Stimulated activated CD4-positive, alpha-beta T cell treated with anti-CD3 and anti-CD28 coated beads, Interleukin-1b, Interleukin-23, amount 100 ng/mL, for 1 hour (primary cell): ENCODE measurements at places on chromosomes 4 and X.
A peak's percentile ranks its signal among the peaks of the same experiment; 100 is the strongest.

DNA sequence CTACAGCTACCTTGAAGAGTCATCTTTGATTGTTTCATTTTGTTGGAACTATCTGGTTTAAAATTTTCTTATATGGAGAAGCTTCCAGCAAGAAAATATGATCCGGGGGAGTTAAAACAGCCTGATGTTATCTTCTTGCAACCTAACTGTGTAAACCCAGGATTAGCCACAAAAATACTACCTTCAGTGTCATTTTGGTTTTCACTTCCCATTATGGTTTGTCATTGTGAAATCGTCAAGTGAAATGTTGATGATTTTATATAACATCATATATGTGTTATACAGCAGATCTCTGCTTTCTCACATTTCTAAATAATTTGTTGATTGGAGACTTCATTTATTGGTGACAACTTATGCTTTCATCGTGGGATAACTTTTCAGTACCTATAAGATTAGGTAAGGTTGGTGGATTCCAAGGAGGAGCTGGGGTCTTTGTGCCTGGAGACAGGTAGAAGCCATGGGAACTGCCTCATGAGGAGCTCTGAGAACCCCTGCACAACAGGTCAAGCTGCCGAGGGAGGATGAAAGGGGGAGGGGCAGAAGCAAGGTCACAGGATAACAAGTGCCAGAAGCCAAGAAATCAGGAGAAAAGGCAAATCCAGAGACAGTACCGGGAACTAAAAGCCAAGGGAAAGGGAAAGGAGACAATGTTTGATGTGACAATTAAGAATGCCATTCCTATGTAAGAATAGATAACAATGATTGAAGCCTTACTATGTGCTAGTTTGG, 7.2 kb downstream of the ARHGAP24 start:
- DNase-seq = no peak

GRCh38 chr4:8840816-8841455, 30.7 kb downstream of the HMX1 start:
- DNase-seq = no peak

DNA sequence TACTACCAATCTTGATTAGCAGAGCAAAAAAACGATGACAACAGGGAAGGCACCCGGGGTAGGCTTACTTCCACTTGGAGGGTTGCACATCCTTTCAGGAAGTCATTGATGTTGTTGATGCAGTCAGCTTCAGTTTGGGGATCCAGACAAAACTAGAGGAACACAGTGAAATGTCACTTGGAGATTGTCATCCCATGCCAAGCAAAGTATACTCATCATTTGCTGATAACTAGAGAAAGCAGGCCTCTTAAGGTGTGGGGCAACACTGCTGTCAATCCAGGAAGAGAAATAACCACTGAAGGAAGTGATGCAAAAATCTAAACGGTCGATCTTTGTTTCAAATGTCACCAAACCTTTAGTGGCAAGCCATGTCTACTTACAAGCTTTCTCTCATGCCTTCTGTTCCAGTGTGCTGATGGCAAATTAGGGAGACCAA, 1.4 kb downstream of the ARHGEF6 start:
- DNase-seq = no peak

DNA sequence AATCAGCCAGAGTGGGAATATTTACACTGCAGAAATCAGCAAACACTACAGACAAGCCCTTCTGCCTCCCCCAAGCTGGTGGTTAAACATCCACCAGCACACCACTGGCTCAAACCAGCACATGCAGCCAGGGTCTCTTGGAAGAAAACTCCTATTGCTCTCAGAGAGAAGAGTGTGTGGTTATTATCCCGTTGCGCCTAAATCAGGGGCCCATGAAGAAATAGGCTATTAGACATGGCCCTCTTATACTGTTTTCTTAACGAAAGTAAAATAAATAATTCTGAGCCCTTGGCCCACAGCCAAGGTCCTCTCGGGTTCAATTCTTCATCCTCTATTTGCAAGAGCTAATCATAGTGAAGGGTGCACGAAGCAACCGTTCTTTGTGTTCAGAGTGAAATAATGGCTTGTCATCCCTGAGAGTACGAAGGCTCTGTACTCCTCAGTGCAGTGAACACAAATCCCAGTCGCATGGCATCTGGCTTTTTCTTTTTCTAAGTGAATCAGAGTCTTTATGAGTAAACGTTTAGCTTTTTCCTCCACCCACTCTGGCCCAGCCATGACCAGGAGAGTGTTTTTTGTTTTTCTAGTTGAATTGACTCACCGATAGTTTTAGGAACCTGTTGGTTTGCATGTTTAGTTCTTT, 33.4 kb upstream of the RBM47 start:
- DNase-seq = no peak

- DNase-seq = peak; percentile 54
These were observed at the start of gene PNPLA4 for GRCh38 chrX:7927259-7928167. TSS of gene PNPLA4 (minus strand) at chrX:7927413. CDS start at chrX:7926119, 1,294 bp downstream.

GRCh38 chrX:15579778-15580747, 20.7 kb downstream of the ACE2 start:
- no peak for DNase-seq

GRCh38 chrX:13151828-13152517, 107.6 kb upstream of the FAM9C start:
- no peak for DNase-seq

DNA sequence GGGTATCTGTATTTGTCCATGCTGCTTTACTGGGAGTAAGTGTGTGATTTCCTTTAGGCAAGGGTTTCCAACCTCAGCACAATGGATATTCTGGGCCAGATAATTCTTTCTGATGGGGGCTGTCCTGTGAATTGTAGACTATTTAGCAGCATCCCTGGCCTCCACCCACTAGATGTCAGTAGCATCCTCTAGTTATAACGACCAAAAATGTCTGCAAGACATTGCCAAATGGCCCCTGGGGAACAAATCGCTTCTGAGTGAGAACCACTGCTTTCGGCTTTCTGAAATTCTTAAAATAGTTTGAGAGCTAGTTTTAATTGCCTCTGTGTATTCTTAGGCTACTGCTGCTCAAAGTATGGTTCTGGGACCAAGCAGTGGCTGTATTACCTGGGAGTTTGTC, 81.2 kb upstream of the GPM6B start:
- no peak for DNase-seq

- no peak for DNase-seq
These were observed 58.2 kb downstream of the WDR17 start for GRCh38 chr4:176123710-176124407.

DNA sequence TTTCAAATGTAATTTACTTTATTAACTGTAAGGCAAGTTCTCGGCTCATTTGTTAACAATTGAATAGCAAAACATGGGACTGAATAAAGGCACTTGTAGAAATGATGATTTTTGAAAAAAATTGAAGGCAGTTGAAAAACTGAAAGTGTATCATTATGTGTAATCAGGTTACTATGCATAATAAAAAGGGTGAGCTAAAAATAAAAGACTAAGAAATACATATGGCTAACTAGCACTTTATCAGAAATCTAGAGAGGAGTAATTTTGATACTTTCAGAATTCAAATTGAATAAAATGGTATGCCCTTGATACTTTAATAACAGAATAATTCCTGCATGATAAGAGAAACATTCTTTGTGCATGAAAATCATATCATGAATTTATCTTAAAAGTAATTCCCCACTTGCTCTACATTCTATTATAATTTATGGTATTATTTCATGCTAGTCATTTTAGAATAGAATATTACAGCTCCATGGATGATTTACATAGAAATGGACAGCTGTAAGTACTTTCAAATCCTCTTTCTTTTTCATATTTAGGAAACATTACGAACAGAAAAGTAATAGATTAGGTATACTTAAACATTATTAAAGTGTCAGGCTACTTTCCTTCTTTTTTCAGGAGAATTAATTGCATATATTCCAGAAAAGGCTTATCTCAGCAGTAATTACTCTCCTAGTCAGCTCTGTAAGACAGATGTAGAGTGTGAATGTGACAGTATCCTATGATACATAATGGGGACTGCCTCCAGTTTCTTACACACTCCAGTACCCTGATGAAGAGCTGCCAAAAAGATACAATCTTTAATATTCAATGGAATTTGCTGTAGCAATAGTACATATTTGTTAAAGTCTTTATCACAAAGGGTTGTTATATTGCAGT, 697.3 kb downstream of the CCSER1 start:
- DNase-seq = no peak

GRCh38 chr4:129350834-129351721, 255.1 kb downstream of the C4orf33 start:
- no peak for DNase-seq

DNA sequence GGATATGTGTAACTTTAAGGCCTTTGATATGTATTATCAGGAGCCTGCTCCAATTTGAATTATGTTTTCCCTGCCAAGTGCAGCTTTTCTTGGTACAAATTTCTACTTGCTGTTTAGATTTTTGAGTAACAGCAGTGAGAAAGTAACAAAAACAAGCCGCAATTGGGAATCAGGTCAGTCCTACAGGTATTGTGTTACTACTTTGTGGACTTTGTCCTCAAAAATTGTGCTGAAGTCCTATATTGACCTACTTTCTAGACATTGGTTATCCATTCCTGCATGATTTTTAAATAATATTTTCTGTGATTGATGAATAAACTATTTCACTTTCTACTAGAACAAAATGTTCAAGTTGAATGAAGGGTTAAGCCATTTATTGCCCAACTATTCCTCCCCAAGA, 5.7 kb downstream of the CDKN2AIP start:
- DNase-seq = no peak

- no peak for DNase-seq
These were observed 39.1 kb downstream of the HAND2 start for GRCh38 chr4:173490817-173491528.

DNA sequence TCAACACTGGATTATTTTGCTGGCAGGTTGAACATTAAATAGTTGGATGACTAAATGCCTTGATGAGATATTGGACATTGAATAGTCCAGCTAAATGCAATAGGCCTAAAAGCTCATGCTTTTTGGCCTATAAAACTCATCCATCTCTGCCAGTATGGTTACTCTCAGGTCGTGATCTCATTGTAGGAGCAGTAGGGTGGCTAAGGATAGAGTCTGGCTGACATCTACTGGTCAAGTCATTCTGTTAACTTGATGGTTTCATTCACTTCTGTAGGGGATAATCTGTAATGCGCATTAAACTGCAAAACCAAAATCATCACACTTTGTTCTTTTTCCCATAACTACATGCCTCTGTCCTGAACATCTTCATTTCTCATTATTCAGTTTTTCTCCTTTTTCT, 227.0 kb downstream of the DKK2 start:
- no peak for DNase-seq

DNA sequence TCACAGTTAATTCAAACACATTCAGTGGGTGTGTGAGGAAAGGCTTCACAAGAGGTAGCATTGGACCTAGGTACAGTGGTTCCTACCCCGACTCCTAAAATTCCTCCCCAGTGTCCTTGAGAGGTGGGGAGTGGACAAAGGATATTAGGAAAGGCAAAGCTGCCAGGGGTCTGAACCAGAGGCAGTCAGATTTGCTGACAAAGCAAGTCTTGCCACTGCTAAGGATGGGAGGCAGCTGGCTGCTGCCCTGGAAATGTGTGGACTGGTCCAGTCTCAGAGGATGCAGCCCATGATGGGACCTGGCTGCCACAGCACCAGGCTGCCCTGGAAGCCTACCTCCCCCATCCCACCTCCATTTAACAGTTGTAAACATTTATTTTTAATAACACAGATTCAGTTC, 4.1 kb upstream of the PHF8 start:
- DNase-seq = no peak

DNA sequence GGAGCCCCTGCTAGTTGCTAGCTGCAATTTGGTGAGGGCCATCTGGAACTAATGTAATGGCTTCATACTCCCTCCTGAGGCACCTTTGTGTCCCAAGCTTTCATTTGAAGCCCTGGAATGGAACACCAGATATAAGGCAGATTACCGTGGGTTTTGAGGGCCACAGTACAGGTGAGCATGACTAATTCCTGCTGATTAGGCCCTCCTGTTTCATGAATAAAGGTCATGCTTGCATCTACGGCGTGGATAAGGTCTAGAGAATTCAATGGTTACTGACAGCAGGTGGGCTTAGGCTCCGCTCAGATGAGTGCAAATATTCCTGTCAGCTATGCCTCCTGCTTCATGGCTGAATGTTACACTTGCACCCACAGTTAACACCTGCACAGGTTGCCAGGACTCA, 495.4 kb downstream of the NAP1L3 start:
- DNase-seq = no peak

GRCh38 chr4:39754309-39754708, 56.4 kb downstream of the UBE2K start:
- DNase-seq = no peak

DNA sequence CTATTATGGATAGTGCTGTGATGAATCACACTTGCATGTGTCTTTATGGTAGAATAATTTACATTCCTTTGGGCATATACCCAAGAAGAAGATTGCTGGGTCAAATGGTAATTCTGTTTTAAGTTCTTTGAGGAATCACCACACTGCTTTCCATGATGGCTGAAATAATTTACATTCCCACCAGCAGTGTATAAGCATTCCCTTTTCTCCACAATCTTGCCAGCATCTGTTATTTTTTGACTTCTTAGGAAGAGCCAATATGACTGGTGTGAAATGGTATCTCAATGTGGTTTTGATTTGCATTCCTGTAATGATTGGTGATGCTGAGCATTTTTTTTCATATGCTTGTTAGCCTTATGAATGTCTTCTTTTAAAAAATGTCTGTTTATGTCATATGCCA, 1120.2 kb downstream of the ARAP2 start:
- DNase-seq = no peak

DNA sequence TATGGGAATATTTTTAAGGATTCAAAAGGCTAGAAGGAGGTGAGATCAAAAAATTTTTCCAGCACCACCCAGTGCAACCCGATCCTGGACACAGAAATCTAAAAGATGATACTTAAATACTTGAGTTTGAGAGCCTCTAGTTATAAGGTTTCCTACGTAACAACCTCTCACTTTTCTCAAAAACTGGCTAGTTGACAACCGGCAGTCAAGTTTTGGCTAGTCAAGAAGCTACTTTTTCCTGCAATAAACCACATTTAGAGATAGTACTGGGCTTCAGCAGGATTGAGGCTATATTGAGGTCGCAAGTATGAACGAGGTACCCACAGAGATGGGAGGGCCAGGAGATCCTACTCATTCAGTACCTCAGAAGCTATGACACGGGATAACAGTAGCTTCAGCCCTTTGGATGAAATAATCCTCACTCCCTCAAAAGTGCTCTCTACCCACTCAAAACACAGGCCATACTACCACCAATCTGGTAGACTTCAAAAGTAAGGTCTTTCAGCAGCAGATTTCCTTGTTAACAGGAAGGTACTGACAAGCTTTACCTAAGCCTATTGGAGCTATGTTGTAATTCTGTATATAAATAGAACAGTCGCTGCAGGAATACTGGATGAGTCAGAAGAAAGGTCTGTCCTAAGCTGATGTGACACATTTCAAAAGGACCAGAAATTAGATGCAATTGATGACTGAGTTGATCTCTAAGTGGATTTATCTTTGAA, 1.5 kb upstream of the TSPAN5 start:
- DNase-seq = no peak

DNA sequence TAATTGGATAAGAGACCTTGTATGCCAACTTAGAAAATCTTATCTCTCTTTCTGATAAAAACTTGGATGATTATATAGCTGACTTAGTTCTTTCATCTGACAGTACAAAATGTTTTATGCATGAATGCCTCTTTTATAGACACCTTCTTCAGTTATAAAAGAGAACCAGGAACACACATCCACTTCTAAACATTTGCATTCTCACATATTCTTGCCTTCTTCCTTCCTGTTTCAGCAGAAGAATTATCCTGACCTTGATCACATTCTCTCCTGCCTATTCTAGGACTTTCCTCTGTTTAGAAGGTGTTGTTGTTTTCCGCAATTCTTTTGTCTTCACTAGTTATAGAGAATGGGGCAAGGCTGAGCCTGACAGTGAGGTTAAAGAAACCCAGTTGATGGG, 80.9 kb downstream of the LARP7 start:
- DNase-seq = no peak
